ENCODE measurements at places on chromosomes 3 and 15.
A peak's percentile ranks its signal among the peaks of the same experiment; 100 is the strongest.

- no peak for DNase-seq
Observed at GRCh38 chr3:25071846-25072245, 356.2 kb upstream of the RARB start.

DNA sequence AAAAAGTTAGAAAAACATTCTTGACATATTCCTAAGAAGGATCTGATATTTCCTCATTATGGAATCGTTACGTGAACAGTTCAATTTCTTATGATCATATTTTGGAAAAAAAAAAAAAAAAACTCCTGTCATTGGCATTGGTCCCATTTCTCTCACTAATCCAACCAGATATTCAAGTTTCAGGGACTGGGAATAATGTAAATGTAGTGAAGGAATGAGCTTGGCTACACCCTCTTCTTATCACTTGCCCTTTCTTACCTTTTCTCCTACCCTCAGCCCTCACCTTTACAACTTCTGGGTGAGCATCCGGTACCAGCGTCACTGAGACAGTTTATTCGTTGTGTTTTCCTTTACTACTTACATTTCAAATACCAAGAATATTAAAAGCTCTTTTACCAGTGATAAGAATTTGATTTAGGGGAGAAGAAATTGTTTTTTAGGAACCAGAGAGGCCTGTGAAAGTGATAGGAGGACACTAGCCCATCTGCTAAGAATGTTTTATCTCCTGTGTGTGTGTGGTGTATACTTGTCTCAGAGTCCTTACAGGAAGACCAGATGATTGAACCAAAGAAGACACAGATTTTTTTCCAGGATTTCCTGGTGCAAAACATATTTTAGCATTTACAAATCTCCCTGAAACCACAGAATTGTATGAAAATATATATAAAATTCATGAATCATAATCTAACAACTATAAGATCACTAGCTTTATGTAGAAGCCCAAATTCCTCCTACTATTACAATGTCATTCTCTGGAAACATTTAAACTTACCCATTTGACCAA lies 946.7 kb downstream of the ZPLD1 start:
- no peak for DNase-seq

- DNase-seq = peak; percentile 47
Observed at GRCh38 chr3:44554626-44555592, at the start of gene ZKSCAN7. TSS of gene ZKSCAN7 (plus strand) at chr3:44555193. CDS start at chr3:44557048, 1,855 bp downstream.

DNA sequence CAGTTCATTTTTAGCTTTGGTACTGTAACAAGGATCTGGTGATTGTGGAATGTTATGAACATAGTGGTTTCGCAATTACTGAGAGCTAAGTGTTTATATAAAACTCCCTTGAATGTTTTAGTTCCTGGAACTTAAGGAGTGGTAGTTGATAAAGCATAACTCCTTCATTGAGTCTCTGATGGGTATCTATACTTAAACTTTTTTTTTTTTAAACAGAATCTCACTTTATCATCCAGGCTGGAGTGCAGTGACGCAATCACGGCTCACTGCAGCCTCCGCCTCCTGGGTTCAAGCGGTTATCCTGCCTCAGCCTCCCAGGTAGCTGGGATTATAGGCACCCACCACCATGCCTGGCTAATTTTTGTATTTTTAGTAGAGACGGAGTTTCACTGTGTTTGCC lies 11.3 kb downstream of the PRKCI start:
- DNase-seq = no peak

- DNase-seq = no peak
Observed at GRCh38 chr3:106328224-106328623, 459.4 kb upstream of the CBLB start.

DNA sequence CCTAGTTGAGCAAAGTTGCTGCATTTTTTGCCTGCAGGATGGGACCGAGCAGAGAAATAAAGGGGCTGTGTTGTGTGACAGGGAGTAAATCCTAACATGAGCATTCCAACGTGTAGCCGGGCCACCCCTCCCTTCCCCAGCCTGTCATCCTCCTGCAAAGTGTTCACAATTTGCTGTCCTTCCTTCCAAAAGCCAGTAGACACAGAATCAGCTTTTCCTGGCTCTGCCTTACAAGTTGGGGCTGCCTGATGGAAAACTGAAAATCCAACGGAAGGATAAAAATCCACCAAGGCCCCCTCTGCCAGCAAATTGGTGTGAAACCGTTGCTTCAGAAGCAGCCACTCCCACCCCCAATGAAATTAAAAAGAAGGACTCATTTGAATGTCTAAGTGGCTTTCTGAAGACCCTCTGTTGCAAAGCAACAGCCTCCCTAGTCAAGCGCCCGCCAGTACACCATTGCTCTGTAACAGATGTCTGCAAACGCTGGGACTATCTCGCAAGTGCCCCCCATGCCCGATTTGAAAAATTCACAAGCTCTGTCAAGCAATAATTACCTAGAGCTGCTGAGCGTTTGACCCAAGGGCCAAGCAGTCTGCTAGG lies 665 bp downstream of the FRMD4B start:
- no peak for DNase-seq

- no peak for DNase-seq
Observed at GRCh38 chr3:59654480-59655417, 604.9 kb upstream of the CFAP20DC start.

All from stimulated activated CD8-positive, alpha-beta memory T cell treated with anti-CD3 and anti-CD28 coated beads, Interleukin-7, amount 100 ng/mL, for 48 hours (primary cell).